SJSA1 (cell line): ENCODE measurements at places on chromosomes 6 and 20.
A peak's percentile ranks its signal among the peaks of the same experiment; 100 is the strongest.

- no peaks in the 10 kb centered on the region for H3K27me3 ChIP-seq
- no peak overlapping the region for H3K27ac ChIP-seq
- H3K4me3 ChIP-seq = no peak overlapping the region
- no peaks in the 10 kb centered on the region for H3K4me1 ChIP-seq
- peaks cover 86% of the 10 kb centered on the region for H3K36me3 ChIP-seq
- DNase-seq = no peak
Observed at GRCh38 chr20:63284083-63284440, 8.9 kb upstream of the COL20A1 start.

DNA sequence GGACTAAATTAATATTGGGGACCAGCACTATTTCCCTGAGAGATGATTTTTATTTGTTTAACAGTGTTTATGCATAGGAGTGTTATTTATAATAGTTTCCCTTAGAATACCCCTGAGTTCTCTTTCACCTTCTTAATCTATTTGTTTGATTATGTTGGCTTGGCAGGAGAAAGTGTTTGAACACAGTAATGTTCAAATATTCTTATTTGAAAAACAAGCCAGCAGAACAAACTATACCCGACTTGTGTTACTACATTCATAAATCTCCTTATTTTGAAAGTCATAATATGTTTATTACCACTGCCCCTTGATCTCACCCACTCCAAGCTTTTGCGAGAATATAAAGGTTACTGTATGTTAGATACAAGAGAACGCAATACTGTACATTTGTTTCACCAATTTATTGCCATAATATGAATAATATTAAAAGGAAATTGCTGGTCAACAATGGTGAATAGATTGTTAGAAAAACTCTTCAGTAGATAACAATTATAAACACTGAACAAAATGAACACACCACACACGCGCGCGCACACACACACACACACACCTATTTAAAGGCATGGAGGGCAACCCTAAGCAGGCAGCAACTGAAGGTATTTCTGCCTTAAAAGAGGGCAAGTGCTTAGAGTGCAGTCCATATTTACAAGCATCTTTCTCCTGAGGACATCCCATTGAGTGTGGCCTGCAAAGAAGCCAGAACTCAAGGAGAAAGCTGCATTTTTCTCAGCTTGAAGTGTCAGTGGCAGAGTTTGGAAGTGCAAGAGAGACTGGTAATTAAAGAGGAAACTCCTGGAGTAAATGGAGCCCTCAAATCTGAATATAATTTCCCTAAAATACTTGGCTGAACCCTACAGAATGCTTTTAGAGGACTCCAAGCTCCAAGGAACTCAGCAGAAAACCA, 279.4 kb upstream of the MAN1A1 start:
- H3K4me1 ChIP-seq = no peaks in the 10 kb centered on the region
- H3K27ac ChIP-seq = no peak overlapping the region
- DNase-seq = no peak

DNA sequence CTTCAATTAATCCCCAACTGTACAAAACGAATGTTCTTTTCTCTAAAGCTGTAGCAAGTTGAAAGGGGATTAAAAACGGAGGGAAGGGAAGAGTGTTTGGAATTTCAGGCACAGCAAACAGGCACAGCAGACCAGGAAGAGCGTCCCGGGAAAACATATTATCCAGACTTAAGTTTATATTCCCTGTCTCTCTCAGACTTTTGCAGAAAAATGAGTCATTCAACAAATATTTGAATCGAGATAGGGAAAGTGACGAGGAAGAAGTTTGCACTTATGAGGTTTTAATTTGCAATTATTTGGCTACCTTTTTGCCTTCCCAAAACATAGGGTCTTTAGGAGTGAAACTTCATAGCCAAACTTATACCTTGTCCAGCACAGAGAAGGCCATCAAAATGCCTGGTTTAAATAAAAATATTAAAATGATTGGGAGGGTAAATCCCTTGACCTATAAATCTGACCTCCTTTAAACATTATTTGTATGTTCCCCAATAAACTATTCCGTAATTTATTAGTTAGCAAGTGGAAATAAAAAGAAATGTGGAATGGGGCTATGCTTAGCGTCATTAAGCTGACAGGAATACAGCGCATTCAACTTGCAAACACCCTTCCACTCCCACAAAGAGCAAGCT, 16.0 kb downstream of the HFE start:
- peaks cover 8% of the 10 kb centered on the region for H3K4me1 ChIP-seq
- no peak for DNase-seq
- H3K4me3 ChIP-seq = peak overlapping the region; percentile 39

DNA sequence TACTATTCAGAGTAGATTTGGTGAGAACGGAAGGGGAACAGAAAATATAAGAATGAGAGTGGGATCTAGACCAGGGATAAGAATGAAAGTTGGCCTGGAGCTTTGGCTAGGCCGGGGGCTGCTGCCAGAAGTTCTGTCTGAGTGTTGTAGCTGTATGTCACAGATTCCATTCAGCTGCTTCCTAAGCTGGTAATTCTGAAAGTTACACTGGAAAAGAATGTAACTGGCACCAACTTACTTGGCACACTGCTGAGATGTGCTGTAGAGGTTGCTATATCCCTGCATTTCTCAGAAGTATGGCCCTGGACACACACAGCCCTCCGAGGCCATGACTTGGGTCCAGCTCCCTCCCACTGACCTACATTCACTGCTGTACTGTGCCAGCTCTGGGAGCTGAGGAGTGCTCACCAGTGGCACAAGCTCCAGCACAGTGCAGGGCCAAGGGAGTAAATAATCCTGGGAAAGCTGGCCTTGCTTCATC, 25.8 kb upstream of the TMEM217 start:
- no peak overlapping the region for H3K27ac ChIP-seq
- no peak overlapping the region for H3K4me3 ChIP-seq
- peaks cover 59% of the 10 kb centered on the region for H3K36me3 ChIP-seq
- DNase-seq = no peak
- H3K27me3 ChIP-seq = no peaks in the 10 kb centered on the region

GRCh38 chr6:108476376-108476775, 84.3 kb upstream of the FOXO3 start:
- no peak overlapping the region for H3K27ac ChIP-seq
- H3K36me3 ChIP-seq = no peaks in the 10 kb centered on the region
- no peak for DNase-seq
- no peaks in the 10 kb centered on the region for H3K27me3 ChIP-seq
- no peaks in the 10 kb centered on the region for H3K4me1 ChIP-seq

DNA sequence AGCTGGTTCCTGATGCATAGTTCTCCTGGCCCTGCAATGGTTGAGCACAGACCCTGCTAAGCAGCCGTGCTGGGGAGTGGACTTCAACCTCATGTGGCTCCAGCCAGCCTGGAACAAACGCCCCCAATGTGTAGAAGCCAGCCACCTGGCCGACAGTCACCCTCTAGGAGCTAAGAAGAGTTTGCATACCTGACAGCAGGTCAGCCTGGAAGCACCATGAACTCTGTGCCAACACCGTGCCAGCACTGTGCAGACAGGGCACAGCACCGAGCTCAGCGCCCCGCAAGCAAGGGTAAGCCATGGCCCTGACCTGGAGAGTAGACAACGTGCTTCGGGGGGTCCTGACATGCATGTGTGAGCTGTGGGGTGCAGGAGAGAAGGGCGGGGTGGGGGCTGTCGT, 356.3 kb downstream of the ZFAND3 start:
- no peaks in the 10 kb centered on the region for H3K36me3 ChIP-seq
- no peak overlapping the region for H3K27ac ChIP-seq
- DNase-seq = no peak
- no peaks in the 10 kb centered on the region for H3K27me3 ChIP-seq
- H3K4me1 ChIP-seq = no peaks in the 10 kb centered on the region

DNA sequence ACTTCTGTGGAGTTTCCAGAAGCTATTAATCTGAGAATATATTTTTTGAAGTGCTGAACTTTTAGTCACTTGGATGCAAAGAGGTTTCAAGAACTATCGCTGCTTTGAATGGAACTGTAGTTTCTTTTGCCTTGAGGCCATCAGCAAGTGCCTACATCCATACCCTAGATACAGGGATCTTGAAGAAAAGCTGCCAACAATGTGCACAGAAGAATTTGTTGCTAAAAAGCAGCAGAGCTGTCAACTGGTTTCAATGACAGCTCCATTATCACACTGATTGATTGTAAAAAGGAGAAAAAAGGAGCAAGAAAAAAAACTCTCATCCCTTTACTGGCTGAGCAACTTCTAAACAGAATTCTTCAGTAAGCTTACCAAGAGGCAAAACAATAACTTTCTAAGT, 251.0 kb upstream of the NRSN1 start:
- no peaks in the 10 kb centered on the region for H3K36me3 ChIP-seq
- no peaks in the 10 kb centered on the region for H3K4me1 ChIP-seq
- no peak overlapping the region for H3K27ac ChIP-seq
- no peak for DNase-seq

GRCh38 chr6:143961886-143962878, 45.9 kb downstream of the PLAGL1 start:
- H3K27me3 ChIP-seq = peaks cover 10% of the 10 kb centered on the region
- no peak overlapping the region for H3K4me3 ChIP-seq
- no peaks in the 10 kb centered on the region for H3K36me3 ChIP-seq
- peaks cover 39% of the 10 kb centered on the region for H3K4me1 ChIP-seq

DNA sequence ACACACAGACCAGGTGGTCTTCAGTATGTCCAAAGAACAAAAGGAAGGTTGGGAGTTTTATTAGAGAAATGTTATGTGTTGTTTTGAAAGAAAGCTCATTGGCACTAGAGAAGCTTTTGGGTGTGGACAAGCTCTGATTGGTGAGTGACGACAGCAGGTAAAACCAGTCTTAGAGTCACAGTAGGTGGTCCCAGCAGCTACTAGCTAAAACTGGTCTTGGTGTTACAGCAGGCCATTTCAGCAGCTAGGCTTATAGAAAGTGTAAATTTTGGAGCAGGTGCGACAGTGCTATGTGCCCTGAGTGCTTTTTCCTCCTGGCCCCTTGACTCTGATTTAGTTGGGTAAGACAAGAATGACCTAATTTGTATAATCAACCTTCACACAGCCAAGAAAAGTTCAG, 3.6 kb downstream of the CLDN20 start:
- no peak overlapping the region for H3K4me3 ChIP-seq
- peaks cover 16% of the 10 kb centered on the region for H3K4me1 ChIP-seq
- no peak overlapping the region for H3K27ac ChIP-seq
- H3K27me3 ChIP-seq = no peaks in the 10 kb centered on the region
- no peak for DNase-seq

- no peaks in the 10 kb centered on the region for H3K27me3 ChIP-seq
- no peak for DNase-seq
- H3K4me1 ChIP-seq = no peaks in the 10 kb centered on the region
- no peak overlapping the region for H3K4me3 ChIP-seq
Observed at GRCh38 chr6:69732640-69733039, 64.2 kb downstream of the LMBRD1 start.

DNA sequence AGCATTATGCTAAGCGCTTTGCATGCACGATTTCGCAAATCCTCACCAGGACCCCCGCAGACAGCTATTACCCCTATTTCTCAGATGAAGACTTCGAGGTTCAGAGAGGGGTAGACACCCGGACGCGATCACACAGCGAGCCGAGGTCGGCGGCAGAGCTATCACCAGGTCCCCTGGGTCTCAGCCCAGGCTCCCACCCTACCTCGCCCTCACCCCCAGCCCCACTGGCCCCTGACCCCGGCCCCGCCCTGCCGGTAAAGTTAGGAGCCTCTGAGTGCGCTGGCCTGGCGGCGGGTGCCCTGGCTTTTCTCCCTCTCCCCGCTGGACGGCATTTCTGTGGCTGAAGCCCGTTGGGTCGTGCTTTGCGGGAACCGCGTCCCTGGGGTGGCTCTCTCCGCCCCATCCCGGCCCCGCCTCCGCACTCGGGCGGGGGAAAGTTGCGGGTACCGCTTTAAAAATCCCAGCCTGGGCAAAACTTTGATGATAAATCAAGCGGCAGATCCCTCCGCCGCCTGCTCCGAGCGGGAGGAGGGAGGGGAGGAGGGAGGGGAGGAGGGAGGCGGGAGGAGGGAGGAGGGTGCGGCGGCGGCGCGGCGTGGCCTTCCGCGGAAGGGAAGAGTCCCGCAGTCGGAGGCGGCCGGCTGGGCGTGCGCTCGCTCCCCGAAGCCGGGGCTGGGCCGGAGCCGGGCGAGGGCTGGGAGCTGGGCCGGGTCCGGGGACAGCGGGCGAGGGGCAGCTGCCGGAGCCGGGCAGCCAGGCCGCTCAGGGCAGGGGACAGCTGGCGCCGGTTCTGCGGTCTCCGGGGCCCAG, at the start of gene VSTM2L:
VSTM2L (plus strand) TSS at position 624 of the 810 bp plus-strand sequence. CDS start 224 bp downstream, outside the sequence.
- H3K4me3 ChIP-seq = peak within 1 kb of the TSS; percentile 54
- DNase-seq = peak; percentile 75
- H3K36me3 ChIP-seq = no peaks in the 10 kb centered on the region
- H3K27me3 ChIP-seq = peaks cover 3% of the 10 kb centered on the region; the same call in 1 of the 2 replicates
- peaks cover 26% of the 10 kb centered on the region for H3K4me1 ChIP-seq

DNA sequence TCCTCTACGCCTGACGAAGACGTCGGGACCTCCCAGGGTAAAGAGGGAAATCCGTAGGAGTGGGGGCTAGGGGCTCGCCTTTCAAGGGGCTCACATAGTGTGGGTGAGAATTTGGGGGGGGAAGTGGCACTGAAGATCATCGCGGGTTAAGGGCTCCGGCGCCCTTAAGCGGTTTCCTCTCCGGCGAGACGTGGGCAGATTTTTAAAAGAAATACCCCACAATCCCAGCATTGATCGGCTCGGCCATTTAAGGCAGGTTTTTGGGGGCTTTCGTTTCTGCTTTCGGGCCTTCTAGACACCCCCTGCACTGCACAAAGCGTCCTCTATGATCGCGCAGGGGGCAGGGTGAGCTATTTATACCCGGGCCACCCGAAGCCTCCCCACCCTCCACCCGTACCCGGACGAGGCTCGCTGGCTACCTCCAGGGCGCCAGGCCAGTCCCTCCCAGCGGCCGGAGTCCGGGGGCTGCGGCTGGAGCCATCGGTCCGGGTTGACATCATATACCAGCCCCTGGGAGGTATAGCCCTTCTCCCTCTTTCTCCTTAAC, 1.2 kb downstream of the NKX2-2 start:
- DNase-seq = peak; percentile 65
- peaks cover 12% of the 10 kb centered on the region for H3K4me1 ChIP-seq
- no peaks in the 10 kb centered on the region for H3K27me3 ChIP-seq
- H3K4me3 ChIP-seq = peak overlapping the region; percentile 82

DNA sequence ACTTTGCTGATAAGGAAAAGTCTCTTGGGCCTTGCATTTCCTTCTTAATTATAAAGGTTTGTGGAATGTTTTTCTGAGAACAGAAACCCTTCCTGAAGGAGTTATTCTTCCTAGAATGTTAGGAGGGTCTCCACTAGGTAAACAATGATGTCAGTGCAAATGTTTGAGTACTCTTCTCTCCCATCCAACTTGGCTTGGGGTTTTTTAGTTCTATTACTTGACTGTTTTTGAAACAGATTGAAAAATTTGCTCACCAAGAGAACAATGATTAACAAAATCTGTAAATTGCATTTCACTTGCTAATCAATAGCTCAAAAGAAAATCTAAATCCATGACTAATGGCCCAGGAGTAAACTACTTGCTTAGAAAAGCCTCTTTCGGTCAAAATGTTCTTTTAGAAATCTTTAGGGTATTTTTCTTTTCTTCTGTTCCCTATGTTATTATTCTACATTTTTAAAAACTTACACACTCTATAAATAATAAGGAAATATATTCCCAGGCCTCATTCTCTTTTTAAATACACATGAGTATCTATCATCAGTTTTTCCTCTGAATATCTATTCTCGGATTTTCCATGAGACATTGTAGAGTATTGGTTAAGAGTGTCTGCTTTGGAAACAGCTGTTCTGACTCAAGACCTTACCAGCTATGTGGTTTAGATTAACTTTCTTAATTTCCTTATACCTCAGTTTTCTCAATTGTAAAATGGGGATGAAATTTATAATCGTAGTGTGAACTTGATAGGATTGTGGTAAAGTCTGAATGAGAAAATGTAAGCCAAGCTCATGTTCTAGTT, 234.2 kb upstream of the CITED2 start:
- H3K4me1 ChIP-seq = peaks cover 6% of the 10 kb centered on the region; the same call in 1 of the 2 replicates
- H3K36me3 ChIP-seq = no peaks in the 10 kb centered on the region
- H3K27me3 ChIP-seq = no peaks in the 10 kb centered on the region
- H3K4me3 ChIP-seq = no peak overlapping the region
